ENCODE measurements at places on chromosomes 1 and 21.

DNA sequence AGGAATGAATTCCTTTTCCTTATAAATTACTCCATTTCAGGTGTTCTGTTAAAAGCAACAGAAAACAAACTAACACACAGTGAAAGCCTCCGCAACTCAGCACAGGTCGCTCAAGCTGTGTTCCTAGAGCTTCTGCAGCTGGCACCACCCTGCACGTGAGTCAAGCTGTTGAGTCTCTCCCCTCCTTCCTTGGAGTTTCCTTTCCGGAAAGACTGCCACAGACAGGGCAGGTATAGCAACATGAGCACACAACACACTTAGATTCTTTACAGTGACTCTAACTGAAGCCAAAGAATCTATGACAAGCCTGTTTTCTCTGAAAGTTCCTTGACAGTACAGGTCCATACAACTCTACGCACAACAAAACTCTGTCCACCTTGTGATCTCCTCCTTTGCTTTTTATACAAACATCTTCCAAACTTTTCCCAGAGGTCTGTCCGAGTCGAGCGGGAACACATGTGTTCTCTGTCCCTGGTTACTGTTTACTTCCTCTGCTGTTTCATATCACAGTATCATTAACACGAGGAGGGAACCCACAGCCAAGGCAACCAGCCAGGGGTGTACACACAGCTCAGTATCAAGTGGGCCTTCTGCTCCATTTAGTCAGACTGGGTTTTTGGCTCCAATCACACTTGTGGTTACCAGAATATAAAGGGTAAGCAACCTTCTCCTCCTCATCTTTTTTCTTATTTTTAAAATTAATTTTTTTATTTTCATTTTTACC, 38.7 kb upstream of the DESI2 start:
- DNase-seq, result no peak

GRCh38 chr1:236760986-236761385, 34.1 kb upstream of the MTR start:
- DNase-seq, result no peak

GRCh38 chr1:61152469-61153105, 70.2 kb downstream of the NFIA start:
- no peak for DNase-seq

DNA sequence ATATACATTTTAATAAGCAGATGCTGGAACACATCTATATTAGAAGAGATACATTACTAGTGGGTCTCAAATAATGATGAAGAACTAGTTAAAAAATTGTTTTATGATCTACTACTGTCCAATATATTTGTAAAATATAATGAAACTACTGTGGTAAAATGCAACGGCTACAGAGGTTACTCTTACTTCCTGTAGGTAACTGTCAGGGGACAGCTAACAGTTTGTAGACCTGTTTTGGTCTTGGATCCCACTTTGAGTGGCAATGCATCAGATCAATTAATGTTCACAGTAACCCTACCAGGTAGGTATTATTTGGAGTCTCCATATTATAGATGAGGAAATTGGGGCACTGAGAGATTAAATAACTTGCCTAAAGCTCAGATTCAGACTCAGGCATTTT, 26.7 kb upstream of the MYSM1 start:
- DNase-seq, result no peak

DNA sequence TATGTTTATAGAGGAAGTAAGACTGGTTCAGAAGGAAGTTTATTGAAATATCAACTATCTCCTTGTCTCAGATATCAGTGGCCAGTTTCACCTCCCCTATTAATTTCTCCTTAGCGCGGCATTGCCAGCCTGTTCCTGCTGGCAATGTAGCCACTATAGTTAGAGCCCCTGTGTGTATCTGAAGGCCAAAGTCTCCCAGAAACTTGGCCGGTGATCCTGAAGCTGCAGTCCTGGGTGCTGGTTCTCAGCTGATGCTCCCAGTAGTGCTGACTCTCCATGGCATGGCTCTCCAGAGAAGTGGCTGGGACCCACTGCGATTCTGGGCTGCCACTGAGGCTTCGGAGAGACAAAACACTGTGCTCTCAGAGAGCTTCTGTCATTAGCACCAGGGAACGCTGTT, 59.9 kb downstream of the TNN start:
- no peak for DNase-seq

- DNase-seq, result no peak
Measured at GRCh38 chr1:101566883-101567538, 330.2 kb downstream of the S1PR1 start.

DNA sequence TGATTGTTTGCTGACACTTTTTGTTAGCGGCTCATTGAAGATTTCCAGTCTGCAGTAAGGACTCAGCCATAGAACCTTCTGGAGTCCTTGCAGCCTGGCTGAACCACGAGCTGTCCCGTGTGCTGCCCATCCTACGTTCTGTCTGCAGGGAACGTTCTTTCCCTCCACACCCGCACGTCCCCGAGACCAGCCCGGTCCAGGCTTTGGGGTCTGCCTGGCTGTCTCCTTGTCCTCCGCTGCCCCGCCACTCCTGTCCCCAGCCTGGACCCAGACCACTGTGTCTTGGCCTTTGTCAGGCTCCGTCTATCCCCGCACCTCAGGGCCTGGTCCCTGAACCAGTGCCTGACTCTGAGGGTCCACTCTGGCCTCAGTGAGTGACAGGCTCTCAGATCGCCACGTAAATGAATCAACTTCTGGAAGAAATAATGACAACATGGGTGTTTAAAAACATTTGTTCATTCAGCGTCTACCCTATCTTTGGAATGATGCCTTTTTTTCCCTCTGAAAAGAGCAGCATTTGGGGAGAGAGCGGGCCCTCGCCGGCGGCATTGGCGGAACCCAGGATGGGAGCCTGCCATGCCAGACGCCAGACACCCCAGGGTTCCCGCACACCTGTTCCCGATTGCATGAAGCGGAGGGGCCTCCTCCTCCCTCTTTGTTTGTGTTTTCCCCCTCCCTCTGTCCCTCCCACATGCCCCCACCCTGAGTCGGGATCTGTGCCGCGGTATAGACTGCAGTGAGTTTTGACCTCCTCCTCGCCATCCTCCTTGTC, 43.9 kb upstream of the C1orf174 start:
- no peak for DNase-seq

DNA sequence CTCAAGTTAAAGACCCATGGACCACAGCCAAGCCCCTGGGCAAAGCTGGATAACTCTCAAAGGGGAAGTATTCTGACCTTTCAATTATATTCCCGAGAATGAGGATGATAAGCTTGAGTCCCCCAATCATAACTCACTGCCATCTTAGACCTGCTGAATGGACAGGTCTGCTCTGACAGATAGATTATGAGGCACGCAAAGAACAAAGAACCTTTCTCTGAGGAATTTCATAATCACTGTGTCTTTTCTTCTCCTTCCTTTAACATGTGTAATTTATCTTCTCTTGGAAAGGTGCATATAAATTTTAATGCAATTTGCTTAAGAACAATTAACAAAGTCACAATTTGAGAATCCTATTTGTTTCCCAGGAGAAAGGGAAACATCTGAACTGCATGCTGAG, 22.0 kb downstream of the PIGM start:
- no peak for DNase-seq

DNA sequence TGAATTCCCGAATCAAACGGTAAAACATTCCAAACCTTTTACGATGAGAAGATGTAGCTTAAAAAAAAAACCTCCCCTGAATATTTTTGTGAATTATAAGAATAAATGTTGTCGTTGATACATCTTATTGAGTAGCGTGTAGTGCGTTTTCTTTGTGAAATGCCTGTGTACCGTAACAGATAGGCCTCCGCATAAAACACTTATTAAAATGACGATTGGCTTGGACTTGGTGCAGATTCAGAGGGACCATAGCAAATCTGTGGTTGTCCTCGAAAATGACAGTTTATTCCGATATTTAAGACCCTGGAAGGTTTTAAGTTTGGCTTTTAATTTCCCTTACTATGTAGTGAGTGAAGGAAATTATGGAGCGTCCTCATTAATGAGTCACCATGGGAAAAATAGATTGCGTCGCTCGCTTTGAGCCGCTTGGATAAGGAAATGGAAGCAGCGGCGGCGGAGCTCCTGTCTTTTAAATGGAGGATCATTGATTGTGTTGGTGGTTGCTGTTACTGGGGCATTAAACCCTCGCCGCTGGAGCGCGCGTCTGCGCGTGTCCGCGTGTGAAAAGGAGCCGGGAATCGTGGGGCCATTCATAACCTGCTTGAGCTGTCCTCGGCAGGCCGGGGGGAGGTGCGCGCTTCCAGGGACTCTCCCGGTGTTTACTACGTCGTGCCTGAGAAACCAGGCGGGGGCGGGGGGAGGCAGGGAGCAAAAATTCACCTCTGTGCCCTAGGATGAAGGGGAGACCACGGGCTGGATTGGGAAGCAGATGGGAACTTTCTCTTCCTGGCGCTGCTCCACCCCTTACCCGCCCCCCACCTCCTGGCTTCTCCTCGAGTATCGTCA, 1.6 kb downstream of the SPEN start:
- no peak for DNase-seq

GRCh38 chr1:89974696-89975470, 20.0 kb upstream of the ZNF326 start:
- no peak for DNase-seq

GRCh38 chr1:24463776-24464735, 38.6 kb upstream of the RCAN3 start:
- DNase-seq, result no peak

GRCh38 chr1:101920577-101920976, 76.1 kb downstream of the OLFM3 start:
- no peak for DNase-seq

DNA sequence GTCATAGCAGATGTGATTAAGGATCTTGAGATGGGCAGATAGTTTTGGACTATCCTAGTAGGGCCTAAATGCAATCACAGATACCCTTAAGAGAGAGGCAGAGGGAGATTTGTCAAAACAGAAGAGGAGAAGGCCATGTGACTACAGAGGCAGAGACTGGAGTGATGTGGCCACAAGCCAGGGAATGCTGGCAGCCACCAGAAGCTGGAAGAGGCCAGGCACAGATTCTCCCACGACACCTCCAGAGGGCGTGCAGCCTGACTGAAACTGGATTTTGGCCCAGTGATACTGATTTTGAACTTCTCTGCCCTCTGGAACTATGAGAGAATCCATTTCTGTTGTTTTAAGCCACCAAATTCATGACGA, 52.1 kb upstream of the EPS8L3 start:
- DNase-seq, result no peak

GRCh38 chr1:8714173-8714572, 103.3 kb downstream of the RERE start:
- DNase-seq, result no peak

DNA sequence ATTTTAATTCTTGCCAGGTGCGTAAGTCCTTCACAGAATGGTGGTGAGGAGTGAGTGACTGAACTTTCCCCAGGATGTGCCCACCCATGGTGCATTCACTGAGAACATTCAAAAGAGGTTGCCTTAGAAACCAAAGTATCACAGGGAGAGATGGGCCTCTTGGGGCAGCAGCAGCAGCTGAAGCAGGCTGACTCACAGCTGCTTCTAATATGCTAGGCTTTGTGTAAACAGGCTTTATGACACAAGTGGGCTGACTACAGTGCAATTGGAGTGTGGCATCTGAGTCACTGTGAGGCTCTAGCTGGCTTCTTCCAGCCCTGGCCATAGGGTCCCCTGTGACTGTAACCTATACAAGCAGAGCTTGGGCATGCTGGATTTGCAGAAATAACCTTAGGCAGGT, 12.6 kb downstream of the PIGP start:
- no peak for DNase-seq

DNA sequence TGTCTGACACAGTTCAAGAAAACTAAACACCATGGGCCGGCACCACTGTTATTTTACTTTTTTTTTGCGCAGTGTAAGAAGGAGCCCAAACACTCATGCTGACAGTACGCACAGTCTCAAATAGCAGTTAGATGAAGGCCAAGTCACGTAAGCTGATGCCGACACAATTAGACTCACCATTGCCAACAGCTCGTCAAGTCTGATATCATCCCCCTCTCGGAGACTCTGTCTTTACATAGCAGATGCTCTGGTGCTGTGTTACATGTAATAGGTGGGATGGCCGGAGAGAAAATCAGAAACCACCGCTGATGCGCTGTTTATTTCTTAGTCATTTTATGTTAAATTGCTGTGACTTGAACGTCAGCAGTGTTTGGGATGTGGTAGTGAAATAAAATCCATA, 49.3 kb downstream of the TGFB2 start:
- DNase-seq, result no peak

GRCh38 chr1:182003953-182004586, 57.4 kb downstream of the ZNF648 start:
- no peak for DNase-seq

DNA sequence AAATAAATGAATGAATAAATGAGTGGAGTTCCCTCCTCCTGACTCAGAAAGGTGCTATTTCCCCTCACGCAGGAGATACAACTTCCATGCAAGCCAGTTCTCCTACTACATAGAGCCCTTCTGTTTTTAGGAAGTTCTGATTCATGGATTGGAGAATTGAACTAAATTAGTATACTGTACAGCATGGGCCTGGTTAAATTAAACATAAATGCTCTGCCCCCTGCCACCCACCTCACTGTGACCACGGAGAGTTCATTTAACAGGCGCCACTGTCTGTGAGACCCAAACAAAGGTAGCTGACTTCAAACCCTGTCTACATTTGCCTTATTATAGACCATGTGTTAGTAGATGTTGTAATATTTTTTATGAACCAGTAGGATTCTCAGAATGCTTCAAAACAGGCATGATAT, 9.1 kb upstream of the IRF2BP2 start:
- no peak for DNase-seq

DNA sequence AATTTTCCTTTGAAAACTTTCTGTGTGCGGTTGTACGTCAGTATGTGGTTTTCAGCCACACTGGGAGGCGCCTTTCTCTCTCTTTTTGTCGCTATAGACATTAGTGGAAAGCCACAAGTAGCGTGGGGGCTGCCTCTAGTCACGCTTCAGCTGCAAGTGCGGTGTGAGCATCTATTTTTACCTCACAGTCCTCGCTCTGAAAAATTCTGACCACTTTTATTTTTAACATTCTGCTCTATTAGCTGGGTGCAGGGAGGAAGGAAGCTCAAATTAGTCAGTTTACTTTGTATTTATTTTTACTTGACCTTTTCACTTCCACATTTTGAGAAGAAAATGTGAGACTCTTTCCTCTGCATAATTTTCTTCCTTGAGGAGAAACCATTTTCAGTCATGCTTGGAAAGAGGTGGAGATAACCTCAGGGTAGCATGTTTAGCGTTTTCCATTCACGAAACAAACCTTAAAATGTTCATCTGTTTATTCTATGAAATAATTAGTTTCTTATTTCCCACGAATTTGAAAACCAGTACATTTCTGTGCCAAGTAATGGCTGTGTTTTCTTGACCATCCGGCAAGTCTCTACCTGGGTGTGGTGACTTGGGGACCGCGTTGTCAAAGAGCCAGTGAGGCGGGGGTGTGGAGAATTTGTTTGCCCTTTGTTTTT, 35.6 kb downstream of the ADARB1 start:
- no peak for DNase-seq

- DNase-seq, result no peak
Measured at GRCh38 chr1:202165942-202166843, 5.8 kb upstream of the PTPN7 start.

- DNase-seq, result no peak
Measured at GRCh38 chr1:54272772-54273091, 72.8 kb downstream of the MRPL37 start.

Data from activated naive CD8-positive, alpha-beta T cell treated with anti-CD3 and anti-CD28 coated beads, Interleukin-2, amount 50 U/mL, for 16 hours (primary cell).